ENCODE measurements at places on chromosomes 6 and 20. TPM values are rescaled to one million over a fixed set of nuclear protein-coding genes. Genes with fewer than 3 reads are reported as not detected.

Gene LTA
- 0.04 TPM for polyA plus RNA-seq

Gene MYCT1
- polyA plus RNA-seq = 0.05 TPM

Gene C6orf58
- 0.06 TPM for polyA plus RNA-seq

Gene NEURL2
- 0.97 TPM for polyA plus RNA-seq

Gene CLDN20
- polyA plus RNA-seq = not detected

Gene CALHM5
- polyA plus RNA-seq = 0.94 TPM

Gene AIG1
- polyA plus RNA-seq = 78.0 TPM

Gene ZNF217
- 16.9 TPM for polyA plus RNA-seq

Gene COL20A1
- polyA plus RNA-seq = not detected

Gene IMPG1
- not detected for polyA plus RNA-seq

Gene KIAA0408
- not detected for polyA plus RNA-seq

Gene SIRPD
- not detected for polyA plus RNA-seq

Gene RIPOR3
- polyA plus RNA-seq = 0.40 TPM

Gene DDR1
- polyA plus RNA-seq = 178 TPM

Gene KCNK16
- polyA plus RNA-seq = not detected

Gene LY6G6D
- polyA plus RNA-seq = not detected

Gene CLPSL1
- not detected for polyA plus RNA-seq

Gene ELOVL2
- polyA plus RNA-seq = 0.04 TPM

Gene IL22RA2
- not detected for polyA plus RNA-seq

Gene L3MBTL3
- polyA plus RNA-seq = 16.6 TPM

Gene FKBP1C
- polyA plus RNA-seq = 2.9 TPM

Gene NFATC2
- polyA plus RNA-seq = 0.05 TPM

Gene CBLN4
- not detected for polyA plus RNA-seq

Gene PCNA
- 54.0 TPM for polyA plus RNA-seq

Gene TFB1M
- 20.1 TPM for polyA plus RNA-seq

Gene DLL1
- 14.2 TPM for polyA plus RNA-seq

Gene PPARD
- polyA plus RNA-seq = 24.4 TPM

Gene FGD2
- 0.13 TPM for polyA plus RNA-seq

Gene OPN5
- 0.04 TPM for polyA plus RNA-seq

All from keratinocyte (primary cell).